PC-3 (cell line): ENCODE measurements at places on chromosomes 13 and 19. TPM values are rescaled to one million over a fixed set of nuclear protein-coding genes. Genes with fewer than 3 reads are reported as not detected.

The ENOX1 gene
- total RNA-seq: 0.81 and 0.95 TPM in 2 replicates

GRCh38 chr19:58379246-58379645 is 1.6 kb downstream of the ZNF837 start:
- no peak for DNase-seq

DNA sequence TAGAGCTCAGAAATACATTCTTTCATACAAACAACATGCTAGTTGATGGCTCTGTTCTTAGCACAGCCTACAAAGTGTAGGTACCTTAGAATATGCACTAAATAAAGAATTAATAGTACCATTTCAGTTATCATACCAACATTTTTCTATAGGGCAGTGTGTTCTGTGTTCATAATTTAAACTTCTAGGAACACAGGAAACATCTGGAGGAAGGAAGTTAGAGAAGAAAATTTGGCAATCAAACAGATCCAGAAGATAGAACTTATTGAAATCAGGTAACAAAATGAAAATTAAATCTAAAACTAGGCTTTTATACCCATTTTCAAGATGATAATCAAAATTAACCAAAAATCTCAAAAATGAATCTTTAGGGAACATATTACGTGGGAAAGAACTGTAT is 527.5 kb downstream of the DCT start:
- no peak for DNase-seq

The IGFL4 gene
- total RNA-seq: not detected in 2 replicates

DNA sequence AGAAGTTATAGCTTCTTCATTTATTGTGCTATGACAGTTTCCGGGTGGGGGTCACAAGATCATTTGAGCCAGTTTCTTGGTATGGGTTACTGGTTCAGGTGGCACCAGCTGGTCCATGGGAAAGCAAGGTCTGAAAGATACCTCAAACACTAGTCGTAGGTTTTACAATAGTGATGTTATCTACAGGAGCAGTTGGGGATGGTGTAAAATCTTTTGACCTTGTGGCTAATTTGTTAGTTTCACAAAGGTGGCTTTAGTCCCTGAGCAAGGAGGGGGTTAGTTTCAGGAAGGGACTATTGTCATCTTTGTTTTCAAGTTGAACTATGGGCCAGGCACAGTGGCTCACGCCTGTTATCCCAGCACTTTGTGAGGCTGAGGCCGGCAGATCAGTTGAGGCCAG is 24.6 kb downstream of the CHST8 start:
- no peak for DNase-seq

- DNase-seq: no peak
These were observed 51.0 kb downstream of the WDFY2 start for GRCh38 chr13:51635137-51635878.

- no peak for DNase-seq
These were observed 799.7 kb upstream of the SPRY2 start for GRCh38 chr13:81140675-81141074.

The PRSS57 gene
- total RNA-seq: not detected in 2 replicates

The PALM3 gene
- total RNA-seq: 2.3 and 4.8 TPM in 2 replicates

The SYNGR4 gene
- not detected in 2 replicates for total RNA-seq

GRCh38 chr19:7216373-7216902 is 77.8 kb downstream of the INSR start:
- no peak for DNase-seq

The SPIB gene
- total RNA-seq: not detected in 2 replicates

The RINL gene
- 1.2 and 3.2 TPM in 2 replicates for total RNA-seq

The LRRC8E gene
- total RNA-seq: 30.8 and 35.3 TPM in 2 replicates

GRCh38 chr19:41688687-41689086 is 617 bp upstream of the CEACAM7 start:
- no peak for DNase-seq

- no peak for DNase-seq
These were observed 32.6 kb downstream of the PDE4A start for GRCh38 chr19:10452726-10453618.

The HIPK4 gene
- total RNA-seq: 0.46 TPM in 1 of 2 replicates, not detected in the other

The SIGLEC9 gene
- total RNA-seq: not detected in 2 replicates

DNA sequence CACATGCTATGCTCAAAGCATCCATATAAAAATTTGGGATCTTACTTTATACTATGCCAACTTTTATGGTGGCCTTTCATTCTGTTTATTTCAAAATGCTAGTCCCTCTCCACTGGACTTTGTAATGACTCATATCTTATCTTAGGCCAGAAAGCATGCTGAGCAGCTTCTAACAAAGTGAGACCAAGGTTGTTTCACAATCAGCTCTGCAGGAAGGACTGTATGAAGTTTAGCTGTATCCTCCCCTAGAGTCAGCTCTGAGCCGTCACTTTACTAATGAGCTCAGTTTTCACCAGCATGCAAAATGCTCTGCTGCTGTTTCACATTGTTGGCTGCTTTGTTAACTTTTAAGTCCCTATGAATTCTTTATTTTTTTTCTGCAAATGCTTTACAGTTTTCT is 1608.8 kb downstream of the OLFM4 start:
- peak; percentile 7 for DNase-seq

GRCh38 chr19:3108775-3109174 is 14.6 kb downstream of the GNA11 start:
- peak; percentile 61 for DNase-seq

DNA sequence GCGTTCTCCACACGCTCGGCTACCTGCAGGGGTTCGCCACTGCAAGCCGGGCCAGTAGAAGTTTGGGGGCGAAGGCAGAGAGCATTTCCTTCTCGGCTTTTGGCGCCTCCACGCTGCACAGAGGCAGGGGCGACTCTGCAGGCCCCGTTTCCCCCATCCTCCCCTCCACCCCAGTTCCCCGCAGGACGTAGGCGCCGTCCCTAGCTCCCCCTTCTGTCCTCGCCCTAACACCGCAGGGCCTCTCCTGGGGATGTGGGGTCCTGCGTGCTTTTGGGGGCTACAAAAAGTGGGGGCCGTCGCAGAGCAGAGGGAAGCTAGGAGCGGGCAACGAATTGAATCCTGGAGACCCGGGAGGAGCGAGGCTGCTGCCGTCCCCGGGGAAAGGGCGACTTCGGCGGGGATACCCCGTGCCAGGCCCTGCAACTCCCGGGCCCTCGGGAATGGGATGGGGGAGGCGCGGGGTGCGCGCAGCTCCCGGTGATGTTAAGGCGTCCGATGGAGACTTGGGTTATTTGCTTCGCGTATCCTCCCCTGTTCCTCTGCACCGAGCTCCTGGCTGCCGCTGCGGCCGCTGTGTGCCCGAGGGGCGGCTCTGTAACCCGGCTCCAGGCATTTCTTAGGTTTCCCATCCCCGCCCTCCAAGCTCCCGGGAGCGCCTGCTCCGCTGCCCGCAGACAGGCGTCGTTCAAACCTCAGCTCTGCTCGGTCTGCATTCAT is 255.9 kb upstream of the SOX21 start:
- DNase-seq: no peak

The RAB20 gene
- 22.9 and 27.9 TPM in 2 replicates for total RNA-seq

DNA sequence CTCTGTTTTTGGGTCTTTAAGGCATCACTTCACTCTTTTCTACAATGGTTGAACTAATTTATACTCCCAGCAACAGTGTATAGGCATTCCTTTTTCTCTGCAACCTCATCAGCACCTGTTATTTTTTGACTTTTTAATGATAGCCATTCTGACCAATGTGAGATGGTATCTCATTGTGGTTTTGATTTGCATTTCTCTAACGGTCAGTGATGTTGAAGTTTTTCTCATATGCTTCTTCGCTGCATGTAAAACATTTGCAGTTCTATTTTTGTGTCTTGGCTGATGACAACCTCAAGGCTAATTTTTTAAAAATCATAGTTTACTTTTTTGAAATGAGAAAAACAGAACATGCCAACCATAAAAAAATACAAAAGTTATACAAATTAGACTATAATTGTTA is 258.2 kb upstream of the EDNRB start:
- no peak for DNase-seq

DNA sequence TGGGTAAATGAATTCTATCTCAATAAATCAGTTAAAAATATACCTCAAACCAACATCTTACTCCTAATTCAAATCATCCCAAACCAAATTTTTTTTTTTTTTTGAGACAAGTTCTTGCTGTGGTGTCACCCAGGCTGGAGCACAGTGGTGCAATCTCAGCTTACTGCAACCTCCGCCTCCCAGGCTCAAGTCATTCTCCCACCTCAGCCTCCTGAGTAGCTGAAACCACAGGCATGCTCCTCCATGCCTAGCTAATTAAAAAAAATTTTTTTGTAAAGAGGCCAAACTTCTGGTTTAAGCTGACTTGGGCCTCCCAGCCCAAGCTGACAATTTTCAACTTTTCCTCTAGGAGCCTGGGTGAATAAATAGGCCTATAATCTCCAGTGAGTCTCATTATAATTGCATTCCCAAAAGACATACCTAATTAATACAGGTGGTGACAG is 22.1 kb upstream of the OLFM2 start:
- DNase-seq: no peak

GRCh38 chr19:38031423-38031770 is 124.4 kb downstream of the SIPA1L3 start:
- peak; percentile 14 for DNase-seq

DNA sequence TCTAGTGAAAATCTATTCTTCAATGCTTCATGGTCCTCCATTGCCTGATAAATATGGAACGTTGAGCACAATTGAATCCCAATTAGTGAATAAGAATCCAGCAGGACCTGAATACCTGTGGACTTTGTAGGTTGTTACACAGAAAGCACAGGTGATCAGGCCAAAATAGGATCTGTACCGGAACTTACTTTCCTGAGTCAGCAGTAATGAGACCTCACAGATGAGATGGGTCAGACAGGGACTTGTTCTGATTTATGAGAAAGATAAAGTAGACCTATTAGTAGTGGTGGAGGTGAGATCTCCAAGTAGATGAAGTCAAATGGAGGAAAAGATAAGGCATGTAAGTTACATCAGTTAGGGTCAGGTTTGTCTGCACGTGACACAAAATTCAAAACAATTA is 351.1 kb downstream of the MTUS2 start:
- DNase-seq: no peak

DNA sequence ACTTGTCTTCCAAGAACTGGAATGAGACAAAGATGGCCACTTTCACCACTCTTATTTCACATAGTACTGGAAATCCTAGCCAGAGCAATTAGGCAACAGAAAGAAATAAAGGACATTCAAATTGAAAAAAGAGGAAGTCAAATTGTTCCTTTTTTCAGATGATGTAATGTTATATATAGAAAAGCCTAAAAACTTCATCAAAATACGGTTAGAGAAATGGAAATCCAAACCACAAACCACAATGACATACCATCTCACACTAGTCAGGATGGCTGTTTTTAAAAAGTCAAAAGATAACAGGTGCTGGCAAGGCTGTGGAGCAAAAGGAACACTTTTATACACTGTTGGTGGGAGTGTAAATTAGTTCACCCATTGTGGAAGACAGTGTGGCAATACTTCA is 113.3 kb upstream of the SPRY2 start:
- DNase-seq: no peak

DNA sequence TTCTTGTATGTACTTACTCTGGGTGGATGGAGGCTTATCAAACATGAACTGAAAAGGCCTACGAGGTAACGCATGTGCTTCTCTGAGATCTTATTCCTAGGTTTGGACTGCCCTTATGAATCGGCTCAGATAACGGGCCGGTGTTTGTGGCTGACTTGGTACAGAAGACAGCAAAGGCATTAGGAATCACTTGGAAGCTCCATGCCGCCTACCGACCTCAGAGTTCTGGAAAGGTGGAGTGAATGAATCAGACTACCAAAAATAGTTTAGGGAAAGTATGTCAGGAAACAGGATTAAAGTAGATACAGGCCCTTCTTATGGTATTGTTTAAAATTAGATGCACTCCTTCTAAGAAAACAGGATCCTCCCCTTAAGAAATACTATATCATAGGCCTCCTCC is 172.4 kb upstream of the PCDH9 start:
- no peak for DNase-seq

DNA sequence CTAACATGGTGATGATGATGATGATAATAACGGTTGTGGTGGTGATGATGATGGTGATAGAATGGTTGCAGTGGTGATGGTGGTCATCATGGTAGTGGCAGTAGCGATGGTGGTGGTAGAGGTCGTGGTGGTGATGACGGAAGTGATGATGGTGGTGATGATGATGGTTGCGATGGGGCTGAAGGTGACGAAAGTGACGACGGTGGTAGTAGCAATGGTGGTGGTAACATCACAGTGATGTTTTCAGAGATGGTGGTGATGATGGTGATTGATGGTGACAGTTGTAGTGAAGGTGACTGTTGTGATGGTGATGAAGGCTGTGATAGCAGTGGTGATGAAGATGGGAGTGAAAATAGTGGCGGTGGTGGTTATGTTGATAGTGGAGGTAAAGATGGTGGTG is 3.6 kb upstream of the ADGRE3 start:
- no peak for DNase-seq

GRCh38 chr19:40398417-40399131 is 8.6 kb upstream of the HIPK4 start:
- DNase-seq: no peak

DNA sequence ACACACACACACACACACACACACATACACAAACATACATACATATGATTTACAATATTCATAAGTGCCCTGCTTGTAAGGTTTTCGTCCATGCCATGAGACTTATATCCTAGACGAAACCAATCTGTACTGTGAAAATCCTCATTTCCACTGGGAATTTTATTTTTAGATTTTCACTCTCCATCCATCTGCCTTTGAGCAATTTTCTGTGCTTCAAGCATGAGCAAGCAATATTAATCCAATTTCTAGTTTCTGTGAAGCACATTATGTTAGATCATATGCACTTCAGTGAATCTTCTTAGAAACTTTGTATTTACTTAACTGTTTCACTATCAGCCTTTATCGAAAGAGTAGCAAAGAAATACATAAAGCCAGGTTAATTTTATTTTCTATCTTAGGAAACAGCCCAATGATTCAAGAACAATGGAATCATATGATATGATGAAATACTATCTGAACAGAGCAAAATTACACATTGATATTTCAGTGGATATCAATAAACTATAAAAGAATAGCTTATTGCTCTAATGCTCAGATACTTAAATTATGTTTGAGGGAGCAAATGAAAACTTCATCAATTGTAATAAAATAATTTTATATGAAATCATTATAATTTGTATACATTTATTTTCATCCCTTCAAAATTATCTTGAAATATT is 1100.7 kb upstream of the MIR17HG start:
- DNase-seq: no peak

- no peak for DNase-seq
These were observed 4.3 kb downstream of the RGCC start for GRCh38 chr13:41461527-41462139.

The KCTD4 gene
- not detected in 2 replicates for total RNA-seq

GRCh38 chr13:77456271-77456670 is 79.2 kb upstream of the SCEL start:
- DNase-seq: no peak

The ERICH6B gene
- not detected in 2 replicates for total RNA-seq

GRCh38 chr13:97710797-97711196 is 242.7 kb upstream of the IPO5 start:
- DNase-seq: no peak

The FCGBP gene
- total RNA-seq: 0.52 and 0.80 TPM in 2 replicates

- no peak for DNase-seq
These were observed 3.5 kb upstream of the EID2 start for GRCh38 chr19:39543477-39543857.

- DNase-seq: peak; percentile 12
These were observed 277.6 kb upstream of the DACH1 start for GRCh38 chr13:72144636-72145035.
